ENCODE measurements at places on chromosomes 11 and 22. TPM values are rescaled to one million over a fixed set of nuclear protein-coding genes. Genes with fewer than 3 reads are reported as not detected.

DNA sequence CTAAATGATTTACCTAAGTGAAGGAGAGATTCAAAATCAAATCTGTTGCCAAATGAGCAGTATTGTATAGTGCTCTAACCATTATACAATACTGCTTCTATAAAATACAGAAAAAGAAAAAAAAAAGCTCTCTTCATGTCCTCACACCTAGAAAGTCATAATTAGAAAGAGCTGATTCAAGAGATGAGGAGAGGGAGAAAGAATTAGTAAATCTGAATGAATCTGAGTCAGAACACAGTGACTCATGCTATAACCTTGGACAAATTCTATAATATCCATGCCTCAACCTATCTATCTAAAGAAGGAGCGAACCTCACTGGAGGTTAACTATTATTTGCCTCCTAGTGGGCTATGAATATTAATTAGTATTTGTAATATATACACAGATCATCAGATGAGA is 29.4 kb downstream of the AMBRA1 start:
- DNase-seq: peak; percentile 49

GRCh38 chr11:33045551-33046255 is 6.3 kb downstream of the TCP11L1 start:
- peak; percentile 72 for DNase-seq

DNA sequence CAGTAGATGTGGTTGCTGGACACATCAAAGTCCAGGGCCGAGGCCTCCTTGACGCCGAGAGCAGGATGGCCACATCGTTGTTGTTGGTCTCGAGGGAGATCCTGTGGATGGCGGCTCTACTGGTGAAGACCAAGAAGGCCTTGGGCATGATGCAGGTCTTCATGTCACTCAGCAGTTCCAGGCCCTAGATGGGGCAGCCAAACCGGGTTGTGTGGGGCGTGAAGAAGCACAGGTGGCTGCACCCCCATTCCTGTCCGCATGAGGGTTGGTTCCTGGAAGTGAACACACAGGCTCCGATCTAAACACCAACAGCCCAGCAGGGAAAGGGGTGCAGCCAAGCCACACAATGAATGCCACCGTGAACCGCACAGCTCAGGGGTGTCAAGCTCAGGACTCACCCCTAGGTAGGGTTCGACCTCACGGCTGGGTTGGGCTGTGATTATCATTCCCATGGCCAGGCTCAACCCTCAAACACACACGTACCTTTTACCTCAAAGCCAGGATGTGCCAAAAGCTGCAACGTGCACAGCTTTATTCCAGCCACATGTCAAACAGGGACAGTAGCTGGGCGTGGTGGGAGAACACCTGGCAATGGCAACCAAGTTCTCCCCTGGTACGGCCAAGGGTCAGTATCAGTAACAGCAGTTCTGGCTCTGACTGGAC is 132.3 kb downstream of the CRYBB2 start:
- no peak for DNase-seq

GRCh38 chr11:69238573-69239351 is 55.2 kb upstream of the MYEOV start:
- no peak for DNase-seq

DNA sequence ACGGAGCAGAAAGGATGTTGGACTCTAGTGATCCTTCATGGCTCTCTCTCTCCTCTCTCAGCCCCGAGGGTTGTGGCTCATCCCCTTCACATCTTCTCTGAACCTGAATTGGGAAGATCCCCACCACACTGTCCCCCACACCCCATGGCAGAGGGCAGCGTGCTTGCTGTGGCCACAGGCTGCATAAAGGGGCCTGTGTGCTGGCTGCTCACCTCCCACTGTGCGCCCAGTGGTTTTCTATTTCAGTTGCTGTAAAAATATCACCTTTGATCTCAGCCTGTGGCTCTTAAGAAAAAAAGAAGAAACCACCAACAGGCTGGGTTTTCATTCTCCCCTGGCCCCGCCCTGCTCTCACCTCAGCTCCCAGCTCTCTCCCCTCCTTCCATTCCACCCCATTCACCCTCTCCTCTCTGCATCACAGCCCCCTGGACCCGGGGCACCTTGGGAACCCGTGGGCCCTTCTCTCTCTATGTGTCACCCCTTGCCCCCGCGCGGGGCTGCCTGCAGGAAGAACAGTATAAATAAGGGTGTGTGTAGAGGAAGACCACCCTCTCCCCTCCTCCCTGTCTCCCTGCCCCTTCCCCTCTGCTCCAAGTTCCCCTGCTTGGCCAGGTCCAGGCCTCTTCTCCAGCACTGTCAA is 25.8 kb upstream of the WNT11 start:
- DNase-seq: no peak

GRCh38 chr11:76419896-76420295 is 24.9 kb upstream of the EMSY start:
- DNase-seq: no peak

DMC1 gene
- 1.3 TPM for total RNA-seq

DNA sequence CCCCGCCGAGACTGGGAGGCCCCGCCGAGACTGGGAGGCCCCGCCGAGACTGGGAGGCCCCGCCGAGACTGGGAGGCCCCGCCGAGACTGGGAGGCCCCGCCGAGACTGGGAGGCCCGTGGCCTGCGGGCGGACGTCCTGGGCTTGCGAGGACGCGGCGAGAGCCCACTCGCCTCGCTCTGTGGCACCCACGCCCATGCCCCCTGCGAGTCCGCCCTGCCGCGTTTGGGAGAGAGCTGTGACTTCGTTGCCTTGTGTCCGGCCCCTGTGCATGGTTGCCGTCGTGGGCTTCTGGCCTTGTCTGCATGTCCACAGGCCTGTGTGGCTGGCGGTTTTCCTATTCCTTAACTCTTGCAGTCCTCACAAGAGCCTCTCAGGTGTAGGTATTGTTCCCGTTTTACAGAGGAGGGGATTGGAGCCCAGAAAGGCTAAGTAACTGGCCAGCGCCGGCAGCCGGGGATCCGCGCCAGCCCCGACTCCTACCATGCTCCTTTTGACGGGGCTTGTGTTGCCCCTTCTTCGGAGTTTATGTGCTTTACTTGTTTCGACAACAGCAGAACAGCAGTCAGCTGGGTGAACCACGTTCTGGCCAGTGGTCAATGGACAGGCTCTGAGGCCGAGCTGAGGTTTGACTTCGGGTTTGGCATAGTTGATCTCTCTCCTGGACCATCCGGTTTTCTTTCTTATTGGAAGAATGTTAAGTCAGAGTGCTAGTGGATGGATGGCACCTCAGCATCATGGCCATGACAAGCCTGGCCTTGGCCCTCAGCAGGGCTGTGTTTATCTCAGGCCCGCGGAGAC is 741 bp downstream of the PHRF1 start:
- DNase-seq: no peak

HBG1 gene
- not detected for total RNA-seq

- no peak for DNase-seq
These were observed 75.3 kb downstream of the APIP start for GRCh38 chr11:34840736-34841386.

Data from fibroblast of the aortic adventitia (primary cell).